Natural killer cell treated with Interleukin-12 subunit alpha and Interleukin-12 subunit beta and Interleukin-15 and Interleukin-18, amount 100 ng/mL, for 72 hours (primary cell): ENCODE measurements at places on chromosomes 12 and 14. TPM values are rescaled to one million over a fixed set of nuclear protein-coding genes. Genes with fewer than 3 reads are reported as not detected.

Gene TSPAN19
- not detected for total RNA-seq

Gene CABP1
- total RNA-seq: 0.24 TPM

- no peak for DNase-seq
Observed at GRCh38 chr12:103884316-103884715, 43.3 kb upstream of the NT5DC3 start.

- no peak for DNase-seq
Observed at GRCh38 chr12:104473374-104473983, 16.7 kb downstream of the CHST11 start.

DNA sequence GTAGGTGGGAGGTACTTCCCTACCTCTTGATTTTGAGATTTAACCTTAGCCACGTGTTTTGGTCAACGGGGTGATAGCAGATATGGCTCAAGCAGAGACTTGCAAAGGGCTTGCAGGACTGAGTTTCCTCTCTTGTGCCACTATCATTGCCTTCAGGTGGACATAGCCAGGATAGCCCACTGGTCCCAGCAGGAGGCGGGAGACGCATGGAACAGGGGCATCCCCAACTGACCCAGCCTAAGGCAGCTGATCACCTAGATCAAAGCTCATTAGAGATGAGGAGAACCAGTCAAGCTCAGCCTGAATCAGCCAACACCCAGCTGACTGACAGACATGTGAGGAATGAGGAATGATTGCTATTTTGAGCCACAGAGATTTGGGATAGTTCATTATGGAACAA is 49.6 kb downstream of the CALM1 start:
- DNase-seq: no peak

GRCh38 chr14:92551044-92551841 is 37.7 kb downstream of the RIN3 start:
- peak; percentile 80 for DNase-seq

GRCh38 chr12:49969651-49970429 is 2.9 kb upstream of the AQP6 start:
- no peak for DNase-seq

- no peak for DNase-seq
Observed at GRCh38 chr12:120041386-120042231, 52.6 kb downstream of the BICDL1 start.

- DNase-seq: no peak
Observed at GRCh38 chr12:56878010-56878339, 56.2 kb downstream of the SDR9C7 start.

DNA sequence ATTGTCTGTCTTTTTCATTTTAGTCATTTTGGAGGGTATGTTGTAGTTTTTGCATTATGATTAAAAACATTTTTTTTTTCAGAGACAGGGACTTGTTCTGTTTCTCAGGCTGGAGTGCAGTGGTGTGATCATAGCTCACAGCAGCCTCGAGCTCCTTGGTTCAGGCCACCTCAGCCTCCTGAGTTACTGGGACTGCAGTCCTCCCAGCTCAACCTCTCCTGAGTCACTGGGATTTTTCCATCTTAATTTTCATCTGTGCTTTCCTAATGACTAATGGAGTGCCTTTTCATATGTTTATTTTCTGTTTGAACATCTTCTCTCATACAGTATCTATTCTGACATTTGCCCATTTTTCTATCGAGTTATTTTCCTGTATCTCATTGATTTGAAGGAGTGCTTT is 52.6 kb downstream of the DYRK2 start:
- no peak for DNase-seq

- DNase-seq: no peak
Observed at GRCh38 chr12:82290415-82290814, 67.8 kb downstream of the CCDC59 start.

- DNase-seq: no peak
Observed at GRCh38 chr12:49364989-49365388, 2.3 kb upstream of the SPATS2 start.

DNA sequence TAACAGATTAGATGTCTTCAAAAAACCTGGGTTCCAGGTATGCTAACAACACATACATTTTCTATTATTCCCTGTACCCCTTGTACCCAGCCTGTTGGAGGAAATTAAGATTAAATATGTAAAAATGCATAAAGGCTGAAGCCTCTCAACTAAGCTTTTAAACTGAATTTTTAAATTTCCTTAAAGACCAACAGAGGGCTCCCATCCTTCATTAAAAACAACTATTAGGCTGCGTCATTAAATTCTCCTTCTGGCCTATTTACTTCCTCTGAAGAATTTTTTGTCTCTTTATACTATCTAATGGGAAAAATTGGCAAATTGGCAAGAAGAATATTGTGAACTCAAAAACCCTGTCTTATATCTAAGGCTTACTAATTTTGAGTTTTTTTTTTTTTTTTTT is 21.8 kb downstream of the SENP1 start:
- DNase-seq: no peak

DNA sequence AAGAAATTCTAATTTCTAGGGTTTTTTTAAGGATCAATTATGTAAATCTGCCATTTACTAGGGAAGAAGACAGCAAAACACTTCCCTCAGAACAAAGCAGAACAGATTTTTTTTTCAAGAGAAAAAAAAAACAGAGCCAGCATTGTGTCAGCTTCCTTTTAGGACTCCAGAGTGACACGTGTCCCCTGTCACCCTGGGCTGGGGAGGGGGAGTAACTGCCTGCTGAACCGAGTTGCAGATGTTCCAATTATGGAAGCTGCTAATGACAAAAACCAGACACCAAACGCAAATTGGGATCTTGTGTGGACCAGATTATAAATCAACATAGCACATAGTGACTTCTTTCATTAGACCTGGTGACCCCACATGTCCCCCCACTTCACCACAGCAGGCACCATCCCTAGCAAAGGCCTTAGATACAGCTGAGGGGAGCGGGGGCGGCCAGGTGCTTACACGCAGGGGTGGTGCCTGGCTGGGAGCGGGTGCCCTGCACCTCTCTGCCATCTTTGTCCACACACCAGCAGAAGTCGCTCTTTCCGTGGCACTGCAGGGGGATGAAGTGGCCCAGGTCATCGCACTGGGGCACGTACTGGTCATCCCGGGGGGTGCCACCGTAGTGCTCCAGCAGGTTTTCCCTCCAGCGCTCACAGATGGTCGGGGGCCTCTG is 25.4 kb downstream of the RTRAF start:
- DNase-seq: no peak

GRCh38 chr12:93569656-93570551 is 2.6 kb upstream of the SOCS2 start:
- DNase-seq: peak; percentile 77
